Activated CD4-positive, alpha-beta T cell treated with anti-CD3 and anti-CD28 coated beads for 24 hours (primary cell): ENCODE measurements at places on chromosomes 13 and 19.

GRCh38 chr19:44666852-44667556 is 4.3 kb upstream of the CEACAM19 start:
- DNase-seq: no peak

GRCh38 chr13:97459215-97459777 is 25.3 kb downstream of the RAP2A start:
- DNase-seq: no peak

- no peak for DNase-seq
Observed at GRCh38 chr19:604355-604754, 14.7 kb downstream of the HCN2 start.

- no peak for DNase-seq
Observed at GRCh38 chr19:10431254-10431942, 11.1 kb downstream of the PDE4A start.

DNA sequence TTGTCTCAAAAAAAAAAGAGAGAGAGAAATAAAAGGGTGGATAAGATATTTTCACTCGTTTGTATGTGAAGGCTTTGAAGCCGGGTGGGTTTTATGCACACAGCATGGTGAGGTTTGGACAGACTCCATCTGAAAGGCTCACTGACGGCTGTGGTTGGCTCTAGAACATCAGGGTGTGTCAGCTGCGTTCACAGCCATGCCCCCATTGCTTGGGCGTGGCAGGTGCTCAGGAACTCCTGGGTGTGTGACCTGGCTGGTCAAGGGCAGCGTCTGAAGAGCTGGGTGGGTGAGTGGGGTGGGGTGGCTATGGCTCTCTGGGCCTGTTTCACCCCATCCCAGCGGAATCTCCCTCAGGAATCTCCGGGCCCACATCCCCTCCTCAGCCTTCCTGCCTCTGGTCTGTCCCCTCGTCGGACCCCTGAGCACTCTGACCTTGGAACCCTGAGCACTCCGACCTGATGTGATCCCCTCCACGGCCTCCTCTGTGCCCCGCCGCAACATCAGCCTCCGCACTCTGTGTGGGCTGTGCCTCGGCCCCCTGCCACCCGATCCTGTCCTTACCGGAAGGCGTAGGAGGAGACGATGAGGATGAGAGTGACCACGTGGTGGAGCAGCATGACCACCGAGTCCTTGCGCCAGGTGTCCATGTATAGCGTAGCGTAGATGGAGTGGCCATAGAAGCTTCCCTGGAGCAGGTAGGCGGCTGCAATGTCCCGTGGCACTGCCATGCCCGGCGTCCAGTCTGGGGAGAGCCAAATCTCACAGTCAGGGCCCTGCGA is 12.2 kb downstream of the CERS1 start:
- DNase-seq: no peak

DNA sequence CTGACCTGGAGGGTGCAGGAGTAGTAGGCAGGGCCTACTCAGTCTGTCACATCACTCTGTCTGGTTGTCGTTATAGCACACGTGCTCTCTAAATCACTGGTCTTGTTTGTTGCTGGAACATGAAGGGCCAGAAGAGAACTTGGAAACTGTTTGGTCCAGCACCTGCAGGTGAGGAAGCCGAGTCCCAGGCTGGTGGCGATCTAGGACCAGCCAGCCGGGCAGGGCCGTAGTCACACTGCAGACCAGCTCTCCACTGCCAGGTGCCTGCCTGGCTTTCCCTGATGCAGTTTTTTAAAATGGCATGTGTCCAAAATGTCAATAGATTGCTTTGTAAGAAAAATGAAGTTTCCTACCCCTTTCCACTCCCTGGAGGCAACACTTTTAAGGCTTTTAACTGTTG is 53.7 kb downstream of the GGACT start:
- no peak for DNase-seq

DNA sequence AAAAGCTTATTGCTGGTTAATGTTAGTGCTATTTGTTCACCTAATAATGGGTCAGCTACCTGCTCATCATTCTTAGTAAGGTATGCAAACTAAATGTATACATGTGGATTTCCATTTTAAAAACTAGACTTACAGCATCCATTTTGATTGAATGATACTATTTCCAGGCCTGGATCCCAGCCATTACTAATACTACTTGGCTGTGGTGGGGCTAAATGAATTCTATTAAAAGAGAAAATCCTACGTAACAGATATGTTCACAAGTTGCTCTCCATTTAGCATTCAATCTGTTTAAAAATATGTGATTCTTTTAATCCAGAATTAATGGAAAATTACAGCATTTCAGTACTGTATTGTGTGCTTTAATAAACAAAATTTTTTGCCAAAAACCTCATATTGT is 169.4 kb upstream of the MIR17HG start:
- no peak for DNase-seq

DNA sequence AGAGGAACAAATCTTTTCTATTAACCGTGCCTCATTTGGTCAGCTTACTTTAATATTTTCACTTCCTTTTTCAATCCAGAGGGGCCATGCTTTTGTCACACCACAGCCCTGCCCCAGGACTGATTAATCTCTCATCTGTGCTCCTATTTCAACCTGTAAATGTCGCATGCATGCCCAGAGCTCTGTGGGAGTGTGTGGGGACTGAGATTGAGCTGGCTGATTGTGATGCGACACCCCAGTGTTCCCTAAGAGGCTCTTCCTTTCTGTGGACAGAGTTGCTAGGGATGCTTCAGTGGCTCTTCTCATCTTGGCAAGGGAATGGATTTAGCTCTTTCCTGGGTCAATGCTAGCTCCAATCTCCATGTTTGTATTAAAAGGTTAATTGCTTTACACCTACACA is 249.6 kb downstream of the TDRD3 start:
- DNase-seq: no peak

DNA sequence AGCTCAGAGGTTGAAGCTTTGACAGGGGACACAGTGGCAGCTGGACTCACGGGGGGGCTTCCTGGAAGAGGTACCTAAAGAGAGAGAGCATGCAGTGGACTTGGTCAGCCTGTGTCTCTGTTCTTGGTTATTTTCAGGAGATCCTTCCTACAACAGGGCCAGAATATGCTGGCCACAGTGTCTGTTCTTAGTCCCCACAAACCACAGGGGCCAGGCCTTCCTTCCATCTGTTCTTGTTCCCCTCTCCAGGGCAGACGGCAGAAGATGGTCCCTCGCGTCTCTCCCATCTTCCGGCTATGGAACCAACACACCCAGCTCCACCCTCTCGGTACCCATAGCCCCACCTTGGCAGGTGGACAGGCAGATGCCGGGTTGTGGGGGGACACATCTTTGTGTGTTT is 24.8 kb downstream of the MAST3 start:
- DNase-seq: no peak

GRCh38 chr13:112619730-112620631 is 32.0 kb upstream of the TUBGCP3 start:
- no peak for DNase-seq
